Stimulated activated CD4-positive, alpha-beta T cell treated with anti-CD3 and anti-CD28 coated beads, Interleukin-2, amount 100 ng/mL, for 48 hours (primary cell): ENCODE measurements at places on chromosomes 7 and 10.

DNA sequence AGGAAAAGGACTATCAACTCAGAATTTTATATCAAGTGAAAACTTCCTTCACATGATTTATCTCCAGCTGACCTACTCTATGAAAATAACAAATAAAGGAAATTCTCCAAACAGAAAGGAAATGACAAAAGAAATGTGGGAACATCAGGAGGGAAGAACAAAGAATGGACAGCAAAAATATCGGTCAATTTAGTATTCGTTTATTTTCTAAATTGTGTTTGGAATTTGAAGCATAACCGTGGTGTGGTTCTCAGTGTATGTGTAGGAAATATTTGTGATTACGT is 8.7 kb downstream of the WDR37 start:
- DNase-seq, result no peak

DNA sequence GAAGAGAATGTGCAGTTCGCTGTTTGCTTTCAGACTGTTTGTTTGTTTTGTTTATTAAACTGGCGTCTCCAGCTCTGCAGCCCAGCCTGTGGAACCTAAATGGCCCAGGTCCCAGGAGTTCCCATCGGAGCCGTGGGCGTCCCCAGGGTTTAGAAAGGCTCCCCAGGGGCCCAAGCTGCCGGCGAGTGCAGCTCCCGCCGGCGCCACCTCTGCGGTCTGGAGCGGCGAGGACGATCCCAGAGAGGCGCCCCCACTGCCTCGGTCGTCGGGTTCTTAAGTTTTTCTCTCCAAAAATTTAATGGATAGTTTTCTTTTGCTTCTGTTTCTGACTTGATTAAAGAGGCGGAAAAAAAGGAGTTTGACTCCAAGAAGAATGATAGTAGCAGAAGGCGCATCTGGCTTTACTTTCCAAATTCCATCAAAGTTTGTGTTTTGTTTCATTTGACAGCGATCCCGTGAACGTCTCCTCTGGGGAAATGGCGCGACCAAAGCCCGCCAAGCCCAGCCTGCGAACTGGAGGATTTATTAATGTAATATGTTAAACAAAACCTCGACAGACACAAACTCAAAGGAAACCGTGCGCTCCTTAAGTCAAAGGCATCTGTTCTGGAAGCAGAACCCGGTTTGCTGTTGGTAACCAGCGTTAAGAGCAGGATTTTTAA is 718 bp upstream of the FZD1 start:
- DNase-seq, result no peak

- DNase-seq, result no peak
Observed at GRCh38 chr7:51304729-51305128, 11.9 kb downstream of the COBL start.

- no peak for DNase-seq
Observed at GRCh38 chr7:35725280-35725680, 30.3 kb upstream of the HERPUD2 start.

DNA sequence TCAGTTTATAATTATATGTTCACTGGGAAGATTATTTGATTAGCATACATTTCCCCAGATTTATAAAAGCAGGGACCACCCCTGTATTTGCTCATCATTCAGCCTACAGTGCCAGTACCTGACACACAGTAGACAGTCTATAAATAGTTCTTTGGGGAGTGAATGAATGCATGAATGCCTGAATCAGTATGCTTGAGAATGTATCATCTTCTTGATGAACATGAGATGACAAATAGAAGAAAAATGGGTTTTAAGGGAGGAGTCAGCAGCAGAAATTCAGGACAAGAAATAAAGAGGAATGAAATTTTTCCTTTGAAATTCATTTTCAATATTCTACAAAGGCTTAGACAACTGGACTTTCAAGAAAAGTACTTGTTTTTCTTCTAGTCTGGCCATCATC is 295.8 kb upstream of the LRRTM3 start:
- DNase-seq, result no peak

GRCh38 chr10:120016906-120017305 is 124.4 kb downstream of the SEC23IP start:
- no peak for DNase-seq

- no peak for DNase-seq
Observed at GRCh38 chr7:114415064-114415989, 712 bp downstream of the FOXP2 start.

- DNase-seq, result no peak
Observed at GRCh38 chr10:15043674-15044073, at the start of gene OLAH. Gene OLAH (plus strand): TSS chr10:15043943. CDS start chr10:15047289, 3,346 bp downstream.

GRCh38 chr10:127195041-127195506 is 1.3 kb downstream of the INSYN2A start:
- no peak for DNase-seq

DNA sequence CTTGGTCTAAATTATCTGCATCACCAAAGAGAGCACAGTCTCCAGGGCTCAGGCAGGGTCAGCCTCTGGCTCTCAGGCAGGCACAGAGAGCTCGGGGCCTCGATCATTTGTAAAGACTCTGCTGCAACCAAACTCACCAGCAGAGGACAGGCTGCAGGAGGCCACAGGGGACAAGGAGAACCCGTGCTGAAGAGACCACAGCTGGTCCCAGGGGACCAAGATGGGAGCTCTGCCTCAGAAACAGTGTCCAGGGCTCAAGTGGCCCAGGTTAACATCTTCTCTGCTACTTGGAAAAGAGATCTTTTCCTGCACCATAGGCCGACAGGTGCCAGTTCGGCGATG is 543.2 kb downstream of the PTPRN2 start:
- DNase-seq, result no peak

DNA sequence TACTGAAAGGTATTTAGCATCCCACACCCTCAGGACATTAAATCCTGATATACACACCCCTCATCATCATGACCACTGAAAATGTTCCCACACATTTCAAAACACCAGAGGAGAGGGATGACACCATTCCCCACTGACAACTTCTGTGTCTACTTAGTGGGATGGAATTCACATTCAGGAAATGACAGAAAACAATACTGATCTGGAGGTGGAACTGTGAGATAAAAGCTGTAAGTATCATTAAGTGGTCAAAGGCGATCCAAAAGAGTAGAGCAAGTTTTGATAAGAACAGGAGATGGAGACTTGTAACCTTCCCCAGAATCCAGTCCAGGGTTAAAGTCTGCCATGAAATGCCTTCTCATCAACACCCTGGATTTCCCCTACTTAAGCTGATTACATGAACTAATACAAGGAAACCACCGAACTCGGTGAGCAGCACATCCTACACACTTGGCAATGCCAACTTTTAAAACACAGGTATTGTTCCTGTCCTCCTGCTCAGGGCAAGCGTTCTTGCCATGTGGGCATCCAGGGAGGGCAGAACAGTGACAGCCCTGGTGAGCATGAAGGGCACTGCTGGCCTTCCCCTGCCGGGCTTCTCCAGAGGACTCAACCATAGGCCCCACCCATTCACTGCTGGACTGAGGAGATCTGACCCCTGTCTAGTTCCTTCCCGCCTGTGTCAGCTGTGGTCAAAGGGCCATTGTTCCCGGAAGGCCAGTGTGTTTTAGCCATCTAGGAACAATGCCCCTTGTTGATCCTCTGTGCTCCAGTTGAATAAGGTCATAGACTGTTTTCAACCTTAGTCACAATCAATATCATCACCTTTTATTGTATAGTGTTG is 85.0 kb downstream of the SGMS1 start:
- DNase-seq, result no peak

GRCh38 chr10:47013507-47014154 is 102.4 kb downstream of the PTPN20 start:
- DNase-seq, result no peak

- no peak for DNase-seq
Observed at GRCh38 chr7:151837285-151838042, 39.5 kb downstream of the PRKAG2 start.

- no peak for DNase-seq
Observed at GRCh38 chr7:148260599-148260998, 330.0 kb upstream of the C7orf33 start.

DNA sequence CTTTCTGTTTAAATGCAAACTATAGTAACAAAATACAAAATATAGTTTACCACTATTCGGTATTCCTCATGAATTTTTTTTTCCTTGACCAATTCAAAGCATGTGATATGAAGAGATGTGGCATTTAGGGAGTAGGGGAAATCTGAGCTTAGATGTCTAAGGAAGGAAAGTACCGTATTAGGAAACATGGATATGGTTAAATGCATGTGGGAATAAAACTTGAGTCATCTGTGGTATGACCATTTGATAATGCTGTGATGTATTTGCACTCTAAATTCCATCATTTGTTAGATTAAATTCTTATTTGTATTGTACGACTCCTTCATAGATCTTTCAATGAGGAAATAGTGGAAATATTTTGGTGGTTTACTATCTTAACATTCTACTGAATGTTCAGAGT is 19.7 kb downstream of the AHR start:
- no peak for DNase-seq

DNA sequence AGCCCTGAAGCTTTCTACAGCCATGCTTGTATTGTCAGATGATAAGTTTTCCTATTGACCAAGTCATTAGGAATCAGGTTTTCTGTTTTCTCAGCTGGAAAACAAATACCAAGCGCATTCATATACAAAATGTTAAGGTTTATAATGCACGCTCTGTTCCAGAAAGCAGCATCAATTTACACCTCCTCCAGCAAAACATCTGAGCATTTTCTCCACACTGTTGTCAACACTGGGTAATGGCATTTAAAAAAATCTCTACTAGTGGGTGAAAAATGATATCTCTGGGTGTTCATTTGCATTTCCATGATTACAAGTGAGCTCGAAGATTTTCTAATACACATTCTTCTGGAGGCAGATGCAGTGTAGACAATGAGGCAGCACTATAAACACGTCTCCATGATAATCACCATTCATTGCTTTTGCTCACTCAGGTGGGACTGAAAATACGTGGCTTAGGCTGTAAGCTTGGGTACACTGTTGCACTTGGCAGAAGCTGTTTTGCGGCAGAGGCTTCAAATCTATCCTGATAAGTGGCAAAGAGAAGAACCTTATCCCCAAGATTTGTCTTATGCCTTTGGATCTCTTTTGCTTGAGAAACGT is 114.8 kb upstream of the PLPP4 start:
- DNase-seq, result no peak

GRCh38 chr7:95469187-95469586 is 16.6 kb upstream of the ASB4 start:
- no peak for DNase-seq

- DNase-seq, result no peak
Observed at GRCh38 chr7:101021703-101022102, 1.8 kb downstream of the MUC17 start.

- no peak for DNase-seq
Observed at GRCh38 chr7:120665068-120665467, 192.9 kb downstream of the TSPAN12 start.

GRCh38 chr10:124534231-124534798 is 72.7 kb downstream of the LHPP start:
- DNase-seq, result no peak

DNA sequence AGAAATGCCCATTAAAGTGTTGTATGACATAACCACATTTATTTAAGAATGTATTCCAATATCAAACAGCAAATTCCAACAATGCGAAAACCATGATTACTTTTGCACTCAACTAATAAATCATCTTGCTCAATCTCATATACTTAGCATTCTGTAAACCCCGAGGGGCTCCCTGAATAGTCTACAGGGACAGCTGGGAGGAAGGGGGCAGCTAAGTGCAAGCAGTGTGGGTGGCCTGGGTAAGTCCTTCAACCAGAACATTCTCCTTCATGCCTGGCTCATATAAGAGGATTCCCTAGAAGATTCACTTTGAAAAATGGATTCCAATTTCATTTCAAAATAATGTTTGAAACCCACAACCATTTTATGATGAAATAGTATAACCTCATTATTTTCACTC is 355.5 kb downstream of the CDC14C start:
- no peak for DNase-seq

- DNase-seq, result no peak
Observed at GRCh38 chr10:87931836-87932230, 68.4 kb downstream of the PTEN start.

DNA sequence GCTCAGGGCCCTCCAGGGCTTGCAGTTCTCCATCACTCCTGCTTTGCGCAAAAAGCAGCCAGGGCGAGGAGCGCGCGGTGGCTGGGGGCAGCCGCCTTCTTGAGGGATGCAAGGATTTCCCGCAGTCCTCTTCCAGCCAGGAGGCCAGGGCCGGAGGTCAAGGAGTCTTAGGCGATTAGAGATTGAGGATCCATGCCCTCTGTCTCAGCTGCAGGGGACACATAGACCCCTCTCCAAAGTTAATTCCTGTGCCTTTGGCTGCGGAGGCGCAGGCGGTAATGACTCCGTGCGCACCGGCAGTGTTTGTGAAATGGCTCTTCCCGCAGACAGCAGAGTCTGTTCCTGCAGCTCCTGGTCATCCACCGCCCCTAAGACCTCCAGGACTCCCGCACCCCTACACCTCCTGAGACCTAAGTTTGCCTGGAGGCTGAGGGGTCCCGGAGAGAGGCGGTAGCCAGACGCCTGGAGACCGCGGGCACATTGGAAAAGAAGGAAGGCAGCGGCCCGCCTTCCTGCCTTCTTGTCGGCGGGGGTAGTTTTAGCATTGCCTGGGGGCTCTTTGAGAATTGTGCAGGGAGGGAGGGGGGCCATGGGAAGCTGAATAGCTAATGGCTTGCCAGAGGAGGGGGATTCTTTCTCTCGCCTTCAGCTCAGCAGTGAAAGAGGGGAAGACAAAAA is 3.3 kb upstream of the NEUROG3 start:
- DNase-seq, result no peak

DNA sequence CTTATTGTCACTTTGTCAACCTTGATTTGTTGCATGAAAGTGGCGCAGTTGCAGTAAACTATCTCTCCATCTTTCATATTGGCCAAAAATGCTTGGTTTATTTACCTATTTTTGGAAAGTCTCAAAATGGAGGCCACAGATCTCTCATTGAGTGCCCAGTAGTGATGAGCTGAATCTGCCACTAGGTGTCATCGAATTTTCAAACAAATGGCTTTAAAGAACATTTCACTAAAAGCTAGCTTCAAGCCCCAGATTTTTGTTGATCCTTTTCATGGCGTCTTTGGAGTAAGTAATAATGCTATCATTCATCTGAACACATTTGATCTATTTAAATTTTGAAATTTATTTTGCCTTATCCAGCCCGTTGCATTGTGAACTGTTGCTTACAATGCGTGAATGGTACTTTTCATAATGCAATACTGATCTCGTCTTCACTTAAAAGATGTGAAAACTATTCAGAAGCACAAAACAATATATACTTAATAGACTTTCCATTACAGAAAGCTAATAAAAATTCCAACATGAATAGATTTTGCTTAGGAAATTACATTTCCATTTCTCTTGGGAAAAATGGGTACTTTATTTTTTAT is 236.2 kb downstream of the DNAJB9 start:
- DNase-seq, result no peak

DNA sequence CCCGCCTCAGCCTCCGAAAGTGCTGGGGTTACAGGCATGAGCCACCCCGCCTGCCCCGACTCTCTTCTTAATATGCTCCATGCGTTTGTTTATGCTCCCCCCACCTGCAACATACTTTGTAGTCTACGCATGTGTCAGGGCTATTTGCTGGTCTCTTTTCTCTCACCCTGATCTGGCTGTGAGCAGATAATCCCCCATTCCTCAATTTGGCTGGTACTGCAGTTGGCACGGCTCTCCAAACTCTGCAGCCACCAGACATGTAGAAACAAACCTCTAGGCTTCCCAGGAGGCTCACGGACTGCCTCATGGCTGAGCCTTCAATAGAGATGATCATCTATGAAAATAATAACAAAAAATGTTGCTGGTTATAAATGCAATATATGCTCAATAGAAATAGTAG is 540.3 kb upstream of the GALNT17 start:
- DNase-seq, result no peak
